ENCODE measurements at places on chromosomes 16 and 17.

- DNase-seq: no peak
Observed at GRCh38 chr17:50634915-50635731, 442 bp downstream of the ABCC3 start.

GRCh38 chr17:9203771-9204425 lies 182.6 kb downstream of the NTN1 start:
- DNase-seq: no peak

DNA sequence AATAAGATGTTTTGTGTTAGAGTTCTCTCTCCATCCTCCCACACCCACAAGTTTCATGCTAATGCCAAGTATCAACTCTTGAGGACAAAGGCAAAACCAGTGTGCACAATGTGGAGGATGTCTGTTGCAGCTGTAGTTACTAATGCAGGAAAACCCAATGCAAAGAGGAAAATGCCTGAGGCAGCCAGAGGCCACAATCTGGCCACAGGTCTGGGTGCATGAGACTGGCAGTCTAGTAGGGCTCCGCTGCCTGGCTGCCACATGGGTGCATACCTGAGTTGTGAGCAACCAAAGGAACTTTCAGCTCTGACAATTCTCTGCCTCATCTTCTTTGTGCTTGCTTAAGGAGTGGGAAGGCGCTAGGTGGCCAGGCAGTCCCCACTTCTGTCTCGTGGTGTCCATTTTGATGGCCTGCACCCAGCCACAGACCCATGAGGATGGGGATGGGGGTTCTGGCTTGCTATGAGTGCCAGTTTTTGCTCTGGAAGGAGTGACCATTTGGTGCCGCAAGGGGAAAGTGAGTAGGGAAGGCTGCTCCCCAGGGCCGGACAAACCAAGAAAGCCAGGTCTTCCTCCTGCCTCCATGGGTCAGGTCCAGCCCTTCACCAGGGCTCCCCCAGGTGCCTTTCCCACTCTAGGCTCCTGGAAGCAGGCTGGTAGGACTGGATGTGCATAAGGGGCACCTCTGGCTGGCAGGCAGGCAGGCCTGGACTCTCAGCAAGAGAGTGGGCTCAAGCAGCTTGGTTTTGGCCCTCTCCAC lies 4.2 kb upstream of the GFOD2 start:
- DNase-seq: no peak

DNA sequence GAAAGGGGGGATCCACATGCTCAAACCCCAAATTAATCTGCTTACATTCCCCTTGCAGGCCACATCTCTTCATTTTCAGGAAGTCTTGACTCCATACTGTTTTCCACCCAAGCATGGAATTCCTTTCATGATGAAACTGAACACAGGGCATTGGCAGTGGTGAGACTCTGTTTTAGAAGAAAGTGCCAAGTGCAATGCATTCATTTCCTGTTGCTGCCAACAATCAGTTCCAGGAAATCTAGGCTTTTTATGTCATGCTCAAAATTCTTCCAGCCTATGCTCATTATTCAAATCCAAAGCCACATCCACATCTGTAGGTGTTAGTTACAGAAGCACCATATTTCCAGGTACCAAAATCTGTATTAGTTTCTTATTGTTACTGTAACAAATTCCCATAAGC lies 4.1 kb downstream of the CCL2 start:
- no peak for DNase-seq

- DNase-seq: no peak
Observed at GRCh38 chr16:49964973-49965372, 60.1 kb upstream of the CNEP1R1 start.

- DNase-seq: no peak
Observed at GRCh38 chr17:6853764-6854442, 22.4 kb upstream of the TEKT1 start.

DNA sequence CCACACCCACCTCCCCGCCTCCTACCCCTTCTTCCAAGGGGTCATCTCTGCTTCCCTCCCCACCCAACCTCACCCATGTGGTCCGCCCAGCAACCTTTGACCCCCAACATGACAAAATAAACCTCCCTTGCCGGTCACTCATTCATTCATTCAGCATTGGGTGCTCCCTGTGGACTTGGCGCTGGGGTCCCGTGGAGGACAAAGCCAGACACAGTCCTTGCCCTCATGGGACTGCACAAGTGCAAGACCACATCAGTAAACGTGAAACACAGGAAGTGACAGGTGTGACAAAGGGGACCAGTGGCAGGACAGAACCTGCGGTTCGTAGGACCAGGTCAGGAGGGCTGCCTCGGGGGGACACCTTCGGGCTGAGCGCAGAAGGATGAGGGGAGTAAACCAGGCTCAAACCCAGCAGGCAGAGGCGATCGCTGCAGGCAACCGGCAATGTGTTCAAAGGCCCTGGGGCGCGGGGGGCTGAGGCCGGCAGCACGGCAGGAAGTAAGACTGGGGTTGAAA lies 185.4 kb downstream of the SEC14L1 start:
- no peak for DNase-seq

DNA sequence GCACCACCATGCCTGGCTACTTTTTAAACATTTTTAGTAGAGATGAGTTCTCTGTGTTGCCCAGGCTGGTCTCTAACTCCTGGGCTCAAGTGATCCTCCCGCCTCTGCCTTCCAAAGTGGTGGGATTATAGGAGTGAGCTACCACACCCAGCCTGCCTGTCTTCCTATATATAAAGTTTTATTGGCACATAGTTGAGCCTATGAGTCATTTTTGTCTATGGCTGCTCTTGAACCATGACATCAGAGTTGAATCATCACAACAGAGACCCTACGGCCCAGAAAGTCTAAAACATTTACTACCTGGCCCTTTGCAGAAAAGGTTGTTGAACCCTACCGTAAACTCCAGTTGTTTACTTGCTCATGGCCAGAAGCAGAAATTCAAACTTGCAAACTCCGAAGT lies 7.9 kb downstream of the SEPTIN12 start:
- DNase-seq: no peak
